ENCODE measurements at places on chromosomes 5 and 9.
A peak's percentile ranks its signal among the peaks of the same experiment; 100 is the strongest.

GRCh38 chr5:76376148-76376865, 26.8 kb upstream of the IQGAP2 start:
- no peak for DNase-seq

DNA sequence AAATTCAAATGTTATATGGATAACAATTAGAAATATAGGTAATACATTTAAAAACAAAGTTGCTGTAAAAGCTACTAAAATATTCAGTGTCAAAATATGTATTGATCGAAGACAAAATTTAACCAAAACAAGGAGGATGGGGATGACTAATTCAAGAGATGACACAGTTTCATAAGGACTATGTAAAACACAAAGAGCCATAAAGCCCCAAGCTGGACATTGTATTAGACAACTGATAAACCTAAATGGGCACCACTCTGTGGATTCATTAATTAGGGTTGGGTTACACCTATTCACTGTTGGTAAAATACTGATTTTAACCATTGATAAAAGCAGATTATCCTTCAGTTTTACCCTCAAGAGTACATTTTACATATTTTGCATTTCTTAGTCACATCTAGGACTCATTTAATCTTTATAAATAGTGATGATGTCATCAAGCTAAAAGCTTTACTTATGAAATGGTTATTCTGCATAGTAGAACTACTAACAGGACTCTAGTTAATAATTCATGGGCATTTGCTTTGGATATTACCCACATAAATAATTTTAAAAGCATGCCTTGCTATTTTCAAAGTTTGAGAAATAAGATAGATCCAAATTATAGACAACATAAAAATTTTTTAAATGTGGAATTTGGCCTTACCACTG, 13.7 kb downstream of the TUT7 start:
- DNase-seq, result no peak

DNA sequence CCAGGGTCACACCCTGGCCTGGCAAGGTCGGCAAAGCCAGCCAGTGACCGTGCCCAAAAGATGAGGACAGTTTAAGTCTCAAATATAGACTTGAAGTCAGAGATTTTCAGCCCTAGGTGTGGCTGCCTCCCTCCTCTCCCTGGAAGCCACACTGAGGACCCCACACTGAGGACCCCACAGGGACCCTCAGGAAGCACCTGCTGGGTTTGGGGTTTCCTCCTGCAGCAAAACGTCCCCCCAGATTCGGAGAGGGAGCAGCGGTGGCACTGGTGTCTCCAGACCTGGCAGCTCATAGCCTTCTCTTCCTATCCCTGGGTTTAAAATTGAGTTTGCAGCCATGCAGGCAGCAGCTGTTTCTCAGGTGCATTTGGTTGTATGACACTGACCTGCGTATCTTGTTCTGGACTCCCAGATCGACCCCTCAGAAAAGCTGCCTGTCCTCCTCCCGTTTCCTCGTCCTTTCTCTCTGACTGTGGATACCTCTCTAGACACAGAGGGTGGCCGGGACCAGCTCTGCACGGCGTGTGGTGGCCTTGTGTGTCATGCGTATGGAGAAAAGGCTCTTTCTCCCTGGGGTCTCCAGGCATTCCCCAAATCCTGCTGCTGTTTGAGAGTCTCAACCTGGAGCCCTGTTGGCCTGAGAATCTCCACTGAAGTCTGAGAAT, 36.6 kb downstream of the MRPL36 start:
- DNase-seq, result no peak

DNA sequence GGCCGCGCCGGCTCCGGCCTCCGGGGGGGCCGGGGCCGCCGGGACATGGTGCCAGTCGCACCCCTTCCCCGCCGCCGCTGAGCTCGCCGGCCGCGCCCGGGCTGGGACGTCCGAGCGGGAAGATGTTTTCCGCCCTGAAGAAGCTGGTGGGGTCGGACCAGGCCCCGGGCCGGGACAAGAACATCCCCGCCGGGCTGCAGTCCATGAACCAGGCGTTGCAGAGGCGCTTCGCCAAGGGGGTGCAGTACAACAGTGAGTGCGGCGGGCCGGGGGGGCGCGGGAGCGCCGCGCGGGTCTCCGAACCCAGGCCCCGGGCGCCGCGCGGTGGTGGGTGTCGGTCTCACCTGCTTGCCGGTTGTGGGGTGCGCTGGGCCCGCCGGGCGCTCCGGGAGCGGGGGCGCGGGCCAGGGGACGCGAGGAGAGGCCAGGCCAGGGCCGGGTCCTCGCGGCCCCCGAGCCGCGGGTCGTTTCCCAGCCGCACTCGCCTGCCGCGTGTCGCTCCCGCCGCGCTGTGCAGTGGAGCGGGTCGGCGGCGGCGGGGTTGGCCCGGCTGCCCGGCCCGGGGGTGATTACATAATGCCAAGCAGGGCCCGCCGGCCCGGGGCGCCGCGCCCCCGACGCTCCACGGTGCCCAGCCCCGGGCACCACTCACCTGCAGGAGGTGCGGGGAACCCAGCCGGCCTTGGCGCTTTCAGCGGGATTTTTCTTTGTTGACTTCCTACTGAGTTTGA, 492 bp downstream of the RABL6 start:
- DNase-seq, result no peak

DNA sequence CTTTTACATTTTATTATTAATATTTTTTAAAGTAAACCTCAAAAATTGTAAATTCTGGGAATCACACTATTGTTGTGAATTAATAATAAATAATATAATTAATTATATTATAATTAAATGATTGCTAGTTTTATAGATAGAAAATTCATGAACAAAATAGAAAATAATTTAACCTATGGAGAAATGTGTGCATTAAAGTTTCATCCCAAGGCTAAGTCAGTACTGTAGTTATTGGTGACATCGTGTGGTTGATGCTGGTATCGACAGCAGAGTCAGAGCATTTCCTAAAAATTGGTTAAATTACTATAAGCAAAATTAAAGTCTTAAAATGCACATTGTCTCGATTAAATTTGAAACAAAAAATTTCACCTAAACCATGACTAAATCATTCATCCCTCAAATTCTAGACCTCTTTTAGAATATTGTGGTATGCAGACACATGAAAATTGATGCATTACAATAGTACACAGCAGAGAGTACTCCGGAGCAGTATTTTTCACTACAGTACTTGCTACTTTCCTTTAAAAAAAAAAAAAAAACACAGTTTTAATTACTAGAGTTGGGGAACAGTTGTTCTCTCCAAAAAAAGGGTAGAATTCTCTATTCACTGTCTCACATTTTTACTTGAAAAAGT, 73.9 kb downstream of the RORB start:
- DNase-seq, result peak; percentile 9

DNA sequence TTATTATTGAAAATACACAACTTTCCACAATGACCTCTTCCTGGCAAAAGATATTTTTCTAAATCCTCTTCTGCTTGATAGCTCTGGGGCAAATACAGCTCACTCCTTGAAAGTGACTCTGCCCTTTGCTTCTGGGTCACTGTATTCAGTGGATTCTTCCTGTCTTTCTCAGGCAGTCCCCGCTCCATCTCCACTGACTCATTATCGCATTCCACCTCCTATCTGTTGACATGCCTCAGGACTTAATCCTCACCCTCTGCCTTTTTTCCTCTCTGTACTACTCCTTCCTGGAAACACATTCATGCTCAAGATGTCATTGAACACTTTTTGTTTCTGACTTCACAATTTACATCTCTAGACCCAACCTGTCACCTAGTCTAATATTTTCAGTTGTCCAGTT, 8.4 kb upstream of the RGS7BP start:
- DNase-seq, result no peak

DNA sequence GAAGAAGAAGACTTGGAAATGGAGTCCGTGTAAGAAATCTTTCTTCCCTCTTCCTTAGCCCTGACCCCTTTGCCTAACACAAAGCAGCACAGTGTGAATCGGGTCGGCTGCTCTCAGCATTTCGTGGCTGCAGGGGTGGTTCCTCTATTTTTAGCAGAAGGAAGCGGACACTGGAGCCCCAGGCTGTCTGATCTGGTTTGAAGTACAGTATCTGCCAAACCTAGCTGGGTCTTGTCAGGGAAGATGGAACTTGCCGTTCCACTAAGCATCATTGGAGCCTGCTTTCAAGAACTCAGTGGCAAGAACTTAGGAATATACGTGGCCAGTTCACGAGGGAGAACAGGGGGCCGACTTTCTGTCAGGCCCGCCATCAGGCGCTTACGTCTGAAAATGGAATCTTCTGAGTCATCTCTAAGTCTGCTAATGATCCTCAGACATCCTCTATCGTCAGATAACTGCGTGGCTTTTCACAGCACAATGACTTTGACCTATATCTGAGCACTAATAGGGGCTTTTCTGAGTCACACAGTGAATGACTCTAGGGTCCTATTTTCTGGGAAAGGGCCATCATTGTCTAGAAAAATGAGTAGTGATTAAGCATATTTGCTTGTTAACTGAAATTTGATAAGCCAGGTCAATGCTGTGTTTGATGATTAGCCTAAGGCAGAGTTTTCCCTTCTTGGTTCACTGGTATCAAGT, 43.3 kb upstream of the NCS1 start:
- no peak for DNase-seq

GRCh38 chr5:41924526-41924871, 582 bp upstream of the FBXO4 start:
- no peak for DNase-seq

GRCh38 chr9:34984049-34984448, 5.5 kb upstream of the DNAJB5 start:
- DNase-seq, result no peak

DNA sequence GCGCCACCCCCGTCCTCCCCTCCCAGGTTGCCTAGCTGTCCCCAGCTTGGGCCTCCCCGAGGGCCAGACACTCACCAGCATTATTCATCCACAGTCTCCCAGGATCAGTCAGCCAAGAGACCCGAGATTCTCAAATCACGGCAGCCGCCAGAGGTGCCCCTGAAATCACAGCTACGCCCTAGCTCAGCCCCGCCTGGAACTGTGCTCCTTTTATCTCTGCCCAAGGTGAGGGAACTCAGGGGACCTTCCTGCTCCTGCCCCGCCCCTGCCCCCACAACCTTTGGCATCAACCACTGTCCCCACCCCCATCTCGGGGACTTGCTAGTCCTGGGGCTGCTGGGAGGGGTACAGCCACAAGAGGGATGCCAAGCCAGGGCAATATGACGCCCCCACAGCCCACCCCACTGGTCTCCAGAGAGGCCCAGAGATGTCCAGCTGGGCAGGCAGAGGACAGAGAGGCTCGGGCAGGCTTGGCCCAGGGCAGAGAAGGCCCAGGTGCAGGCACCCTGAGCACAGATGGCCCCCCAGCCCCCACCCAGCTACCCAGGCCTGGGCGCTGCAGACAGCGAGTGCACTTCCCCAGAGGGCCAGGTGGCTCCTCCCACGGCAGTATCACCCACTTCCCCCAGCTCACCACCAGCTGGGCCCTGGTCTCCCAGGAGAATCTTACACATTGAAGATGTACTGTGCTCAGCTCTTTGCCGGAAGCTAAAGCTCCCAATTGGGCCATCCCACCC, at the start of gene FUT7:
Gene FUT7 (minus strand): TSS at position 185 of the 737 bp plus-strand sequence. CDS start 97 bp downstream, at position 88.
- DNase-seq, result peak; percentile 75

DNA sequence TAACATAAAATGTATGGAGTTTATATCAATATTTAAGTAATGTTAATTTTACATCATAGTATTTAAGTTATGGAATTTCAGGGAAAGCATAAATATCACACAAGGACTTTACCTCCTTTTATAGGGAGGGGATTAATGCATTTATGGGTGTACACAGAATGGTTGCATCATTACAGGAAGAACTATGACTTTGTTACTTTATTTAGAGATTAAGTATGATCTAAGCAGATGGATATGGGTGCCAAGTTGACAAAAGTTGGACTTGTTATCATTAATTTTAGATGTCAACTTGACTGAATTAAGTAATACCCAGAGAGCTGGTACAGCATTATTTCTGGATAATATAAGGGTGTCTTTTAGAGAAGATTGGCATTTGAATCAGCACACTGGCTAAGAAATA, 160.5 kb upstream of the CDH10 start:
- no peak for DNase-seq

DNA sequence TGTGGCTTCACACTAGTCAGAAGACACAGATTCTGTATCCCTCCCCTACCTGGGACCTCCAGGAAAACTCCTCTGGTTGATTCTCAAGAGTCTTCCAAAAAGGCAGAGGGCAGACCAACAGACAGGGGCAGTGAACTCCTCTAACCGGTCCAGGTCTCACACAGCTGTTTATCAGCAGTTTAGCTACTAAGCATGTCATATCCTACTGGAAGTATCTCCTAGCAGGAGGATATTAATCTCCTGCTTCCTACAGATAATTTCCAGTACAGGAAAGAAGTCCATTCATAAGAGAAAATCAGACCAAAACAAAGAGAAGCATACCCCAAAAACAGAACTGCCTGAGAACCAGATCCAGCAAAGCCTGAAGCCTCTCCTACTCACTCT, 64.3 kb downstream of the DTWD2 start:
- no peak for DNase-seq

- DNase-seq, result no peak
Observed at GRCh38 chr5:75551471-75551870, 39.8 kb downstream of the POLK start.

GRCh38 chr5:23014266-23014665, 161.1 kb upstream of the CDH12 start:
- peak; percentile 22 for DNase-seq

DNA sequence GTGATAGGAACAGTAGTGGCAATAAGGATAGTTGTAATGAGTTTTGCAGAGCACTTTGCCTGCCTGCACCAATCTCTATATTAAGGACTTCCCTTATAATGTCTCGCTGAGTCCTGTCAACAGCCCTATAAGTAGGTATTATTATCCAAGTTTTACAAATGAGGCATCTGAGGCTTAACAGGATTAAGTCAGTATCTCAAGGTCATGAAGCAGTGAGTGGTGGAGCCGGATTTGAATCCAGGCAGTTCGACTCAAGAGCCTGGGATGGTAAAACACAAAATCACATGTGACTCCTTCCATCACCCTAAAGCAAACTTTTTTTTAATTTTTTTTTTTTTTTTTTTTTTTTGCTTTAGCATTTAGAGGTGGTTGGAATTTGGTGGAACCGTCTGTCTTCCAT, 59.0 kb upstream of the RARS1 start:
- DNase-seq, result peak; percentile 80

DNA sequence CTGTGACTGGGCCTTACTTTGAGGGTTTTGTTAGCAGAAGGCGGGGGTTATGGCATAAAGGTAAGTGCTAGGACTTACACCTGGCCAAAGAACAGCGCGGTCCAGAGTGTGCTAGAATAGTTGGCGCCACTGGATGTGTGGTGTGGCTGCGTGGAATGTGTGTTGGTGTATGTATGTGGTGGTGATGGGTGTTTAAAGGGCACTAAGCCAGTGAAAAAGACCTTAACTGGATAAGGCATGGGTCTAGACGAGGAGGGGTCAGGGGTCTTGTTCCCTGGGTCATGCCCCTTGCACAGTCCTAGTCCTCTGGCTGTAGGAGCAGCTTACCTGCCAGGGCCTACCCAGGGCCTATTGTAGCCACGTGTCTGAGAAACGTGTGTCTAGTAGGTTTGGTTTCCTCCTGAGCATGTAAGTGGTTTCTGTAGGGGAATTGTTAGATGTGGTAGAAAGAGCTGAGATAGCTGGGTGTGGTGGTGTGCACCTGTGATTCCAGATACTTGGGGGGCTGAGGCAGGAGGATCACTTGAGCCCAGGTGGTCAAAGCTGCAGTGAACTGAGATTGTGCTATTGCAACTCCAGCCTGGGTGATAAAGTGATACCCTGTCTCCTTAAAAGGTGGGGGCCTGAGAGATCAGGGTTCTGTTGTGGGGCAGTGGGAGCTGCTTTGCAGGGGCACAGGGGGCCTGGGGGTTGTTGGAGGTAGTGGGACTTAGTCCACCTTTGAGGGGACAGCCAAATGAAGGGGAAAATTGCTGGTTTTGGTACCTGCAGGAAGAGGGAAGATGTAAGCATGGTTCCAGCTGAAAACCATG, 55.2 kb downstream of the HSPA4 start:
- no peak for DNase-seq

GRCh38 chr9:113882636-113883164, 6.6 kb downstream of the ZNF618 start:
- DNase-seq, result no peak

- no peak for DNase-seq
Observed at GRCh38 chr9:127449332-127449966, 1.8 kb downstream of the RPL12 start.

All from NCI-H524 (cell line).